ENCODE measurements at places on chromosomes 1 and 21.
A peak's percentile ranks its signal among the peaks of the same experiment; 100 is the strongest.

- DNase-seq, result no peak
Measured at GRCh38 chr1:46517010-46517600, 27.5 kb downstream of the DMBX1 start.

GRCh38 chr21:42313501-42313969 is 1.7 kb downstream of the TFF3 start:
- no peak for DNase-seq

DNA sequence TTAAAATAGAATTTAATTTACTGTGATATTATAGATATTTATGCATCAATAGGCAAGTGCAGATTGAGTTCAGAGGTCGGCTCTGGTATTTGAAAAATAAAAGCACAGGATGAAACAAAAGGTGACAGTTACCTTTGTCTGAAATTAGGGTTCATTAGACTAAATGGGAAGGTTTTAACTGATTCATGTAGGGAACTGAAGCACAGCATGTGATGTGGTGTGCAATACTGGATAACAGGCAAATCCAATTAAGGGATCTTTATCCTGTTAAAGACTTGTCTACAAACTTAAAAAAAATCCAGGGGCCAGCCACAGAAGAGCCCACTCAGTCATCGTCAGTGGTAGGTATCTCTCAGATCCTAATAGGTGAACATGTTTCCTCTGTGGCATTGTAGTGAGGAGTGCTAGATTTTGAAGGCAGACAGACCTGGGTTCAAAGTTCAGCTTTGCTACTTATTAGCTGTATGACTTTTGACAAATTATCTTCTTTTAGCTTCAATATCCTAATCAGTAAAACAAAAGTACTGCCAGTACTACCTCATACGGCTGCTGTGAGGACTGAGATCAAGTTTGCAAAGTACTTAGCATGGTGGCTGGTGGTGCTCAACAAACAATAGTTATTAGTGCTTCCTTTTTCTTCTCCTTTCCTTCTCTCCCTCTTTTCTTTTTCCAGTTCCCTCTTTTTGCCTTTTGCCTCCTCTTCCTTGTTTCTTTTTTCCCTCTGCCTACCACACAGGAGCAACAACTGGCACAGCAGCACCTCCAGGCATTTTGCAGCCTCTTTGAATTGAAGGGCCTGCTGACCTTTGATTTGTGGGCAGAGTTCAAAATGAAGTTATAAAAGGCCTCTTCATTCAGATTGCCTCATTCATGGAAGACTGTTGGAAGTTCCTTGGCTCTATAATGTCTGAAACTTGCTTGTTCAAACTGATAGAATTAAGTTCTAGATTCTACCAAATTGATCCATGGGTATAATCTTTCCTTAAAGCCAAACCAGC is 44.9 kb upstream of the FOXD3 start:
- DNase-seq, result no peak

DNA sequence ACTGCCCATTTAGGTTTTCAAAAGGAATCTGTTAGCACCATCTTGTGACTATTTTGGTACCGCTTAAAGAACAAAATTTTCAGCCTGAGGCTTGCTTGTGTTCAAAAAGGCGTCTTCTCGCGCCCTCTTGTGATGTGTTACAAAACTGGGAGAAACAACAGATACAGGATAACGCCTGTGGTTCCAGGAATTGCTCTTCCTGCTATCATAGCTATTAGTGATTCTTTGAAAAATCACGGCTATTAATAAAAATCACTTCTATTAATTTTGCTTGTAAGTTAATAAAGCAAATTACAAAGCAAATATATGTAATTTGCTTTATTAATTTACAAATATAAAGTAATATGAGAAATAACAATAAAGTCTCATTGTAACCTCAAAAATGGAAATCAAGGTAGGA is 82.2 kb upstream of the ABCD3 start:
- DNase-seq, result peak; percentile 7

- DNase-seq, result no peak
Measured at GRCh38 chr21:41410767-41411448, 15.1 kb upstream of the MX1 start.

- peak; percentile 83 for DNase-seq
Measured at GRCh38 chr1:225866061-225866837, 15.9 kb downstream of the TMEM63A start.

DNA sequence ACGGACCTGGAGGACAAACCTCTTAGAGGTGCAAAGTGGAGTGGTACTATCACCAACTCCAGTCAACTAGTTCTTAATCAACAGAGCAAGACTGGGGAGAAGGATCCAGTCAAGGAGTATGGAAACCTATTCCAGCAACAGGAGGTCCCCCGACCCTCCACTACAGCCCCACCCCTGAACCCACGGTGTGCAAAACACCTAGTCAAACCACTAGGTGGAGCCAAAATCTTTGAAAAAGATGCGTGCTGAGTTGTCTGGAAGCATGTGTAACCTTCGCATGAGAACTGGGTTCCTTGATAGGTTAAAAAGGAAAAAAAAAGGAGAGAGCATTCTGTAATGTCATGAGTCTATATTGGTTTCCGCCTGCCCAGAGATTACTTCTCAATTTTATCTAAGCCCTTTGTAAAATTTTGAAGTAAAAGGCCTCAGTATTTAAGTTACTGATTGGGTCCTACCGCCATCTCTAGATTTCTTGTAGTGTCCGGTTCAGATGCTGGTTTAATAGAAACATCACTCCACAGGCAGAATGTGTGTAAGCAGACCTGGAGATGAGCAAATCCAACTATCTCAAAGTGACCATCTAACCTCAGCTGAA is 81.9 kb upstream of the HAO2 start:
- peak; percentile 9 for DNase-seq

DNA sequence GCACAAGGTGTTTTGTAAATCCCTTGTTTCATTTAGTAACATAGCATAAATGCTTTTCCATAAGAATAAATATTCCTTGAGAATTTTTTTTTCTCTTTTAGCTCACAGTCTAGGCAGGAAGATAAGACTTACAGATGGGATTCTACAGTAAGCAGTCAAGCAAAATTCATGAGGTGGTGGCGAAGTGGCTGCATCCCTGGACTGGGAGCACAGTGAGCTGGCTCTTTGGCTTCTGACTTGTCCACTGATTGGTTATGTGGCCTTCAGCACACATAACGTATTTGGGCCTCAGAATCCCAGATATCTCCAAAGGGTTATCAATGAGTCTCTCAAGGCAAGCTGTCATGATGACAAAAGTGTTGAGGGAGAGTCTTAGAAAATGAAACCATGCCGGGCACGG is 99.8 kb downstream of the EBNA1BP2 start:
- no peak for DNase-seq

DNA sequence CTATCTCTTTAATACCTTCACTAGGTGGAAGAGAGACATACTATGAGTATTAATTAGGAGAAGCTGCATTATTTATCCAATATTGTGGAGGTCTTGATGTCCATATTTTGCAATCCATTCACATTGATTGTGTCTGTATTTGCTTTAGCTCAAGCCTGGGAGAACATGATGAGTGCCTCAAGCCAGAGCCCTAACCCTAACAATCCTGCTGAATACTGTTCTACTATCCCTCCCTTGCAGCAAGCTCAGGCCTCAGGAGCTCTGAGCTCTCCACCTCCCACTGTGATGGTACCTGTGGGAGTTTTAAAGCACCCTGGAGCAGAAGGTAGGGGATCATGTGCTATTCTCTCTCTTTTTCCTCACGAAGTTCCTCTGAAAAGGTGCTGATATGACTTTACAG is 99.5 kb downstream of the CC2D1B start:
- DNase-seq, result no peak

DNA sequence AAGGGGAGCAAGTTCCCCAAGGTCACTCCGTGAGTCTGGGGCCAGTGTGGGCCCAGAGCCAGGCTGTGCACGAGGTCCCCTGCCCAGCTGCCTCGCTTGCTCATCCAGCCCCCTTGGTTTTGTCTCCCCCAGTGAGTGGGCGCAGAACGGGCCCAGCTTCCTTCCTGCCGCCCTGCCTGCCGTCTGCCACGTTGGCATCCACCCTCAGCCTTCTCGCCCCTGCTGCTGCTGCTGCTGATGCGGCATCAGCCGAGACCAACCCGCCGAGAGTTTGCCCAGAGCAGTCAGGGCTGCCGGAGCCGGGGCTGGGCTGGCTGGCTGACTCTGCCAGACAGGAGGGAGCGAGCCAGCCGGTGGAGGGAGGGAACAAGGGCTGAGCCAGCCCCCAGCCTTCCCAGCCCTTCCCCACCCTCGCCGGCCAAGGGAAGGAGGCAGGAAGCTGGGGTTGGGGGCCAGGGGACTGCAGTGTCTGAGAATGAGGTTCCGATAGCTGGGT is 31.4 kb upstream of the WASF2 start:
- peak; percentile 76 for DNase-seq

DNA sequence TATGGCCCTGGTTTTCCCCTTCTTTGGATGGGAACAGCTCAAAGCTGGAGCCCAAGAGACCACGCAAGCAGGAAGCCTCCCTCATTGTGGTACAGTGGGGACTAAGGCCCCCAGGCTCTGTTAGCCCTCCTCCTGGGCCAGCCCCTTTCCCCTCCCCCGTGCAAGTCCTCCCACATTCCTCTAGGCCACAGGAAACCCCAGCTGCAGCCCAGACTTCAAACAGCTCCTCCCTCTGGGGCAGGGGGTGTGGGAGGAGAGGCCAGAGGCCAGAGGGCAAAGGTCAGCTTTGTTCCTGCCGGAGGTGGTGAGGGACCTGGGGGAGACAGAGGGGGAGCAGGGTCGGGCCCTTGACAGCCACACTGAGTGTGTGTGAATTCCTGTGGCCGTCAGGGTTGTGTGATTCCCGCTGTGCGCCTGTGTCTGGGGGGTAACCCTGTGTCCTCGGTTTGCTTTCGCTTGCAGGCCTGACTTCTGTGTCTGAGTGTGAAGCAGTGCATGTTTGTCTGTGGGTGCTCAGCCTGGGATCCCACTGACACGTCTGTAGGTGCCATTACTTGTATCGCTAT is 3.4 kb upstream of the AHDC1 start:
- DNase-seq, result no peak

Data from CD4-positive, alpha-beta T cell treated with Interleukin-6 for 4 hours (primary cell).